ENCODE measurements at places on chromosomes 6 and 20.

DNA sequence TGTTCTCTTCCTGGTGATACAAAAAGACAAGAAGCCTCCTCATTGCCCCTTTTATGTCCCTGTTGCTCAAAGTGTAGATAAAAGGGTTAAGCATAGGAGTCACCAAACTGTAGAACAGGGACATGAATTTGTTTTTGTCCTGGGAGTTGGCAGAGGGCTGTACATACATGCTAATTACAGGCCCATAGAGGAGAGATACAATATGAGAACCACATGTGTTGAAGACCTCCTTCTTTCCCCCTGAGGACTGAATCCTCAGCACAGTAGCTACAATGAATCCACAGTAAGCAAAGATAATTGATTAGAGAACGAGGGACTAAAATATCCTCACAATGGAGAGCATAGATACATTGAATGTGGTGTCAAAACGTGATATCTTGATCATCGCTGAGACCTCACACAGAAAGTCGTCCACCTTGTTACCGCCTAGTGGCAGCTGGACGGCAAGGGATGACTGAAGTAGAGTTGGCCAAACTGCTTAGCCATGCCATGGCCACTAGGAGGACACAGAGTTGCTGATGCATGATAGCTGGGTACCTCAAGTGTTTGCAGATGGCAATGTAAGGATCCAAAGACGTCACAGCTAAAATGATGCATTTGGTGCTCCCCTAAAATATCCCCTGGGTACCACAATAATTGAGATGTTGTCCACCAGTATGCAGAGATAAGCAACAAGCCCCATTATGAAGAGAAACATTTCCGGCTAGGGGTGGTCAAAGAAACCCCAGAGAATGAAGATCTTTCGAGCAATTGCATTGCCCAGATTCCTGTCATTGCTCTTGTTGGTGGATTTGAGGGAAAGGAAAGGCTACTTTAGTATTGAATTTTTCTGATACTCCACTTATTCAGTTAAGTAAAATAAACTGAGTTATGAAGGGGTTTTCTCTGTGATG, 15.0 kb downstream of the OR2B3 start:
- DNase-seq, result no peak

DNA sequence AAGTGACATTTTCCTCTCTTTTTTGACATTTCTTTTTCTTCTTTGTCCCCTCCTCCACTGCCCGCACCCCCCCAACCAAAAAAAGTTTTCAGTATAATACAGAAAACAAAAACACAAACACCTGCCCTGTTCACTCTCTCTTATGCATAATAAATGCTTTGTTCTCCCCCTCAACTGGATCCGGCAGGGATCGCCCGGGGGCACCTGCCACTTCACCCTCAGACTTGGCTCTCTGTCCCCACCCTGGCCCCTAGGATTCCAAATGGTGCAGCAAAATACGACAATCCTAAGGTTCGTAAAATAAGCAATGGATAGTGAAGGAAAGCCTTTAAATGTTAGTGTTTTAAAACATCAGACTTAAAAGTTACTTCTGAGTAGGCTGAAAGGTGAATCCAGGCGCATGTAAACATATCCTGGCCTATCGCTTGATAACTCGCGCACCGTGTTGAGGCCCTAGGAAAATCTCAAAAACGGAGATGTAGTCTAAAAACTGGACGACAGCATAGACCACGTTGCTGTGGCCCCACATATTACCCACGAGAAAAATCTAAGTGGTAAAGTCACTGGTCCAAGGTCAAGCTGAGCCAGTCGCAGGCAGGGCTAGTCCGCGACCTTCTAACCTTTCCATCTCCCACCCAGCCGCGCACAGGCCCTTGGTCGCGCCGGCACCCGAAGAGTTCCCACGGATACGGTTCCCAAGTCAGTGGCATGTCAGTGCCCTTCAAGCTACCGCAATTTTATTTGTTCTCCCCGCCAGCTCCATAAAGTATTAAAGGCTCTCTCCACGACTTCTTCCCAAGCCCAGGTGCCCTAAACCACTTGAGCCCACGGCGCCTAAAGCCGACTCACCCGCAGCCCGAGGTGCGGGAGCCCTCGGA, 130.8 kb downstream of the OGFRL1 start:
- DNase-seq, result no peak

DNA sequence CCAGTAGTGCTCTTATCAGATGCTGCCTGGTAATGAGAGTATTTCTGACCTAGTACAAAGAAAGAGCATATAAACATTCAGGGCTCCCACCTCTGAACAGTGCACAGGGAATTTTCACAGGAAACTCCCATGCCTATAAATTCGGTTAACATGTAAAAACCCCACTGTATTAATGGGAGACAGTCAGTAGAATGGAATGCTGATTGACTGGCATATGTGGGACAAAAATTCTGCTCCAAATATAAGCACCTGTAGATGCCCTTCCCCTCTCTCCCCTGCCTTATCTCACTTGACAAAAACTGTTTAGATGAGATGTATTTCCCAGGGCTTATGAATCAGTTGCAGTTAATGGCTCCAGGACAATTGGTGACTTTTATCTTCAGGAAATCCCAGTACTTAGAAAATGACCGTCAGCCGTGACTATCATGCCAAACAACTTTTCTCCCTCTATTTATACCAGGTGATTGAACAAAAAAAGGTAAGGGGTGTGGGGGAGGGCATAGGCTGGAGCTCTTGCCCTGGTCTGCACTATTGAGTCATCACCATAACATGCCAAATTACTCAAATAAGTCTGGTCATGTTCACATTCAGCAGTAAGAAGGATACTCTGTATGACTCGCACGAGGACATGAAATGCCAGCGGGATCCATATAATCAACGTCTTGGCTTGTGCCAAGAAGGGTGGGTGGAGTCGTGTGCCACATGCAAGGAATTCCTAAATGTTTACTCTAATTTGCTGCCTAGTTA, 176.4 kb upstream of the BMP2 start:
- DNase-seq, result no peak

GRCh38 chr20:23754731-23755130, 4.0 kb upstream of the CST1 start:
- DNase-seq, result no peak

- DNase-seq, result no peak
These were observed 293.5 kb downstream of the UTRN start for GRCh38 chr6:144578385-144579350.
